ENCODE measurements at places on chromosomes 3 and 15. TPM values are rescaled to one million over a fixed set of nuclear protein-coding genes. Genes with fewer than 3 reads are reported as not detected.
A peak's percentile ranks its signal among the peaks of the same experiment; 100 is the strongest.

The PIGZ gene
- total RNA-seq: 4.7 TPM

The C2CD4A gene
- total RNA-seq: 0.47 TPM

The CYP1A2 gene
- not detected for total RNA-seq

The GOLGA6L10 gene
- total RNA-seq: 0.49 TPM

The EPHA3 gene
- total RNA-seq: 1.2 TPM

The FBN1 gene
- 19.3 TPM for total RNA-seq

The GLT8D1 gene
- total RNA-seq: 33.4 TPM

The COL6A6 gene
- total RNA-seq: 0.20 TPM

The PIERCE2 gene
- total RNA-seq: 5.7 TPM

The TLR9 gene
- 0.07 TPM for total RNA-seq

The CACNA1D gene
- 0.18 TPM for total RNA-seq

The CNTN4 gene
- total RNA-seq: 1.9 TPM

The STRA6 gene
- not detected for total RNA-seq

The SLC24A5 gene
- not detected for total RNA-seq

The GMPS gene
- total RNA-seq: 33.1 TPM

DNA sequence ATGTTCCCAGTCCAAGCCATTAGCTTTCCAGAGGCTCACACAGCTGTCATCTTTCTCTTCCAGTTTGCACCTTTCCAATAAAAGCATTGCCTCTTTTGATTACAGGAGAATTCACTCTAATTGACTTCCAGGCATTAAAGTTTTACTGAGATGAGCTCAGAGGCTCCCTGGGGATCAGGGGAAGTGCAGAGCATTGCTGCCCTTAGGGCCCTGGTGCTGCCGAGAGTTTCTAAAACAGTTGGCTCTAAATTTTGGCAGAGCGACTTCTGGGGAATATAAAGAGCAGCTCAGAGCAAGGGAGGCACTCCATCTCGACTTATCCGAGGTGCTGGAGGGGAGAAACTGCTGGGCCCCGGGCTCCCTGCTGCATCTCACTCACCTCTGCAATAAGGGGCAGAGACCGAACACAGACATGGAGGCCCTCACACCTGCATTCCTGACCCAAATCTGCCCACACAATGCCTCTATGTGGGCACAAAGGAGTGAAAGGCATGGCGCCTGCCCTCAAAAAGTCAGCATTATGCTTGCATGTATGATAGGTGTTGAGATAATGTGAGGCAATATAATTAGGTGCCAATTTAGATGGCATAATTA, 61.7 kb downstream of the SCN11A start:
- no peak for DNase-seq

GRCh38 chr3:34073961-34074360, 275.5 kb downstream of the PDCD6IP start:
- DNase-seq: no peak

DNA sequence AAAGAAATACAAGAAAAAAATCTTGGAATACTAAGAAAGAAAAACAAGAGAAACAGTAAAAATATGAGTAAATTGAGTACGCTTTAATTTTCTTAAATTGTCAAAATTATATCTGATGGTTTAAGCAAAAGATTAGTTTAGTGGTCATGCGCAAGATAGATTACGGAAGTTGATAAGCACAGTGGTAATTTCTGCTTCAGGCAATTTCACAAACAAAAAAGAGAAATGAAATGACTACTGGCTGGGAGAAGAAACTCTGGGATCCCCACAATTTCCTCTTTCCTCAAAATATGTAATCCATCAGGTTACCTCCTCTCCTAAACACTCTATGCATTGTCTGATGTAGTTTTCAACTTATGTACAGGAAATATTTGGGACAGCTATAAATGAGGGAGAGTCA, 9.0 kb downstream of the MYD88 start:
- no peak for DNase-seq

- DNase-seq: peak; percentile 2
Measured at GRCh38 chr3:127711896-127712295, 39.1 kb downstream of the ABTB1 start.

- DNase-seq: no peak
Measured at GRCh38 chr15:57857871-57858270, 151.4 kb downstream of the POLR2M start.

DNA sequence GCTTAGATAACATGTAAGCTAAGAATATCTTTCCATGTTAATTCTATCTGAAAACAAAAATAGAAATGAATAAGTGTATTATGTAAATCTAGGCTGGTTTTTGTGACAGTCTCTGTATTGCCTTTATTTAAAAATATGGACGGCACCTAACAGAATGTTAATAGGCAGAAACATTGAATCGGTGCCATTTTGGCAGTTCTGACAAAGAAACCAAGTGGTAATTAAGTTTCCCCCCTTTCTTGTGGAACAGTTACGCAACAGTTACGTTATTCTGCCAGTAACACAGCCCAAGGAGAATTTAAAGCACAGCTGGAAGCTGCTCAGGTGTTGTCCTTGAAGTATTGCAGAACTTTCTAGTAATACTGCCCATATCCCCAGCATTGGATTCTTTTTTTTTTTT, 21.5 kb downstream of the LARS2 start:
- DNase-seq: peak; percentile 16

GRCh38 chr3:184868477-184868876, 56.5 kb downstream of the VPS8 start:
- no peak for DNase-seq

DNA sequence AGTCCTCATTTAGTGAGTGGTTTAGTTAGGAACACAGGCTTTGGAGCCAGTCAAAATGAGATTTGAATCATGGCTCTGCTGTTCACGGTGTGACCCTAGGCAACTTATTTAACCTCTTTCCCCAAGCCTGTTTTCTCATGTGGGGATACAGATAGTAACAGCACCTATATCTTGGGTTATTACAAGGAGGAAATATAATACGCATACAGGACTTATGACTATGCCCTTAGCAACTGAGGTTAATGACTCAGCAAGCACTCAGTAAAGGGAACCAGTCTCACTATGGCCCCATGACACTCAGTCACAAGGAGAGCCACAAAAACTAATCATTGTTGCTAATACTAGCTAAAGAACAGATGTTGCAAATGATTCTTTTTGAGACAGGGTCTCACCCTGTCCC, 45.9 kb downstream of the SUMF1 start:
- DNase-seq: no peak

GRCh38 chr3:42936157-42936981, 30.4 kb downstream of the ZNF662 start:
- no peak for DNase-seq

GRCh38 chr3:183064475-183064874, 34.8 kb downstream of the MCCC1 start:
- DNase-seq: no peak

DNA sequence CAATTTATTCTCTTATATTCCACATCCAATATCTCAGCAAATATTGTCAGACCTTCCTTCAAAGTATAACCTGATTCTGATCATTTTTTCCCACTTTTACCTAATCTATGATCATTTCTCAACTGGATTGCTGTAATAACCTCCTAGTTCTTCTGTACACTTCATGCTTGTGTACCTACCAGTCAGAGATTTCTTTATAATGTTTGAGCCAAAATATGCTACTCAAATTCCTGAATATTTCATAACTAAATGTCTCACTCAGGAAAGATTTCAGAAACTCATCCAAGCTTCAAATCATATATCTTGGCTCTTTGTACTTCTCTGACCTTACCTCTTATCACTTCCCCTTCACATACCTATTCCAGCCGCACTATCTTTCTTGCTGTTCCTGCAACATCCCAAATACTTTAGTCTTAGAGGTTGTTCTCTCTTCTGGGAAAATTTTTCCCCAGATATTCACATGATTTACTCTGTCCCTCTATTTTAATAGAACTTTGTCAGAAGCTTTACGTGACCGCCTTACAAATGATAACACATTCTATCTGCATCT, 20.0 kb downstream of the BCHE start:
- no peak for DNase-seq

- peak; percentile 48 for DNase-seq
Measured at GRCh38 chr15:69058830-69059556, 44.5 kb downstream of the NOX5 start.

GRCh38 chr3:18423401-18424212, 1.5 kb downstream of the SATB1 start:
- peak; percentile 52 for DNase-seq

DNA sequence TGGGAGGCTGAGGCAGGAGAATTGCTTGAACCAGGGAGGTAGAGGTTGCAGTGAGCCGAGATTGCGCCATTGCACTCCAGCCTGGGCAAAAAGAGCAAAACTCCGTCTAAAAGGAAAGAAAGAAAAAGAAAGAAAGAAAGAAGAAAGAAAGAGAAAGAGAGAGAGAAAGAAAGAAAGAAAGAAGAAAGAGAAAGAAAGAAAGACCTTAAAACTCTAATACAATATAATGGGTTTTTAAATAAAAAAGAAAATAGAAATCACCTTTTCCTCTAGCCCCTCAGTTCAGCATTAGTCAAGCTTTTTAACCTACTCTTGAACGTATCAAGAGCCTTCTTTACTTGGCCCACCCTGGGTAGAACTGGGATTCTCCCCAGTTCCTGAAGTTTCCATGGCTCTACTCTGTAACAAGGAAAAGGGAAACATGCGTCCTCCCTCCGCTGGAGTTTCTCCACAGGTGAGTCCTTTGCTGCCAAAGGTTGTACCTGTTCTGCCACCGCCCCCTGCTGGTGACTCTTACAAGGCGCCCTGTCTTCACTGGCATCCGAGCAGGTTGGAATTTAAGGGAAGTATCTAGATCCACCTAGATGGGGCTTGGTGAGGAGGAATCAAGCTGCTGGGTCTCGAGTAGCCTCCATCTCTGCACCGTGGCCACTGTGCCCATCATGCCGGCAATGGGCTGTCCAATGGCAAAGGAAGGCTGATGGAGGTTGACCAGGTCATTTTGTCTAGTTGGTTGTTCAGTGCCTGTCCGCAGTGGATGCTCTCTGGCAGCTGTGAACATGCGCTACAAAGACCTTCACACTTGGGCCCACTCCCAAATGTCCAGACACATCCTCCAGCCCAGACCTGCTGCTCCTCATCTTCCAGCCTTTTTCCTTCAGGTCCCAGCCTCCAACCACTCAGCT, 20.6 kb upstream of the EPHB3 start:
- no peak for DNase-seq

- no peak for DNase-seq
Measured at GRCh38 chr15:66698318-66698961, 3.6 kb upstream of the SMAD6 start.

DNA sequence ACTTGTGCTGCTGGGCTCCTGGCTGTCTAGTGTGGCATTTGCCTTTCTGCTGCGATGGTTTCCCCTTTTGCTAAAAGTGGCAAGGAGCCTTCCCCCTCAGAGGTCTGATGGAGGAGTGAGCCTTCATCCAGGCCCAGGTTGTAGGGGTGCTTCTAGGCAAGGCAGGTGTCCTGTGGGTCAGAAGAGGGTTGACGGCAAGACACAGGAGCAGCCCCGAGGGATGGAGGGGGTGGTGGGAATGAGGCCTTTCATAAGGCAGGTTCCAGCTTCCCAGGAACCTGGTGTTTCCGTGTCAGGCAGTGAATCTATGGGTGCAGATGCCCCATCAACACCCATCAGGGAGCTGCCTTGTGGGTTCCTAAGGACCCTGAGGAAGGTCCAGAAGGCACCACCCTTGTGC, 63.0 kb upstream of the TAMM41 start:
- DNase-seq: no peak

GRCh38 chr3:81503026-81503425, 258.4 kb downstream of the GBE1 start:
- DNase-seq: no peak

- DNase-seq: no peak
Measured at GRCh38 chr3:18124501-18124900, 300.6 kb downstream of the SATB1 start.

DNA sequence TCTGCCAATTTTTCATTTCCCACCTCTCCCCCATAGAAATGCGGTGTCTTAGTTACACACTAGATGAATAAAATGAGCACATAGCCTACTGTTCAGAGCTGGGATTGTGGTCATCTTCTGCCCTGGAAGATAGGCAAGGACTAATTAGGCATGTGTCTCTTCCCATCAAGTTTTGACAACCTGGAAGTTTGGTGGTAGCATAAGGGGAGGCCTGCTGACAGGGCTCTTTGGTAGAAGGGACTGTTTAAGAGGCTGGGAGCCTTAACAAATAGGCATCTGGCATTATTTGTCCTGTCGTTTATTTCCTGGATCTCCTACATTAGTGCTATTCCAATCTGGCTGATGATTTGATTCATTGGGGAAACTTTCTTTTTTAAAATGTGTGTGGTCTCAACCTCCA, 512.3 kb downstream of the ZNF385D start:
- DNase-seq: no peak

DNA sequence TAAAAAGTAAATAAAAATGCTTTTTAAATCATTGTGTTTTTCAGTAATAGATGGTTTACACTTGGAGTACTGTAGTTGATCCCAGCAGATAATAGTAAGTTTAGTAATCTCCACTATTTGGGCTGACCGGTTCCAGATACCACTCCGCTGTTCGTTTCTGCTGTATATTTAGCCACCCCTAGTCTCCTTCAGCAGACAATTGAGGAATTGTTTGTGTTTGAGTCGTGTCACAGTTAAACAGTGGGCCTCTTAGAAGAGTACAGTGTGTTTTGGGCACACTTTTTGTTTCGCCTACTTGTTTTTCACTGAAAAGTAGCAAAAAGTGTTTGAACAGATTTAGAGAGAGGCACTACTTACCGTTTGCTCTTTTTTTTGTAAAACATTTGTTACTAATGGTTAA, 33.2 kb downstream of the PAK2 start:
- DNase-seq: no peak

GRCh38 chr15:89205991-89206585, 15.3 kb downstream of the RLBP1 start:
- DNase-seq: no peak

- no peak for DNase-seq
Measured at GRCh38 chr3:96619475-96619874, 194.9 kb upstream of the EPHA6 start.

GRCh38 chr3:187227658-187228258, 30.5 kb downstream of the RTP1 start:
- DNase-seq: no peak

DNA sequence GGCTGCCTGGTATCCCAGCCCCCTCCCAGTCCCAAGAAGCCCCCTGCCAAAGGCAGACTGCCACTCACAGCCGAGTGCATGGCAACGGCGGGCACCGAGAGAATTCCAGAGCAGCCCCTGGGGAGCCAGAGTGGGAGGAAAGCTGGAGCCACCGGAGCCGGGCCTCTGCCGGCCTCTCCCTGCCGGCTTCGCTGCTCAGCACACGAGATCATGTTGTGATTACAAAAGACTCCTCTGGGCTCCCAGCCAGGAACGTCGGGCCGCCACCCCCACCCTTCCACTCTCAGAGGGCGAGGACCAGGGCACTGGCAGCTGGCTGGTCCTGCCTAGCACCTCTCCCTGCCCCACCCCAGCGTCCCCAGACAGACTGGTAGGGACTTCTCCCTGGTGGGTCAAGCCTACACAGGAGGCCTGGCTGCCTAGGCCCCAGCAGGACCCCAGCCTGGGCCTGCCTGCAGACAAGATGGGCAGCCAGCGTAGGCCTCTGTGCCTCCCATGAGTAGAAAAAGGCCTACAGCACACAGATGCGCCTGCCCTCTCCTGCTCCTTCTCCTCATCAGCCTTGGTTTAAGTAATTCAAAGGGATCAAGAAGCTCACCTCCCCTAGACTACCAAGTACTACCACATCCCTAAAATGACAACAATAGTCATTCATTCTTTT, at the start of gene CCDC9B:
CCDC9B (minus strand) TSS at position 200 of the 661 bp plus-strand sequence; CDS start at position 80, 120 bp downstream.
- DNase-seq: peak; percentile 91

Measured in gastrocnemius medialis (tissue), 4 donors.